ENCODE measurements at places on chromosomes 1 and 21. TPM values are rescaled to one million over a fixed set of nuclear protein-coding genes. Genes with fewer than 3 reads are reported as not detected.

Gene PGLYRP4
- not detected for polyA plus RNA-seq

Gene MTOR
- 40.9 TPM for polyA plus RNA-seq

Gene SHISAL2A
- polyA plus RNA-seq = 1.1 TPM

Gene ADGRL2
- 157 TPM for polyA plus RNA-seq

Gene PTPN7
- polyA plus RNA-seq = 0.89 TPM

Gene TNFAIP8L2
- 1.2 TPM for polyA plus RNA-seq

Gene NUF2
- 27.5 TPM for polyA plus RNA-seq

Gene KIF14
- polyA plus RNA-seq = 6.5 TPM

Gene COL9A2
- 19.0 TPM for polyA plus RNA-seq

Gene DDR2
- polyA plus RNA-seq = 19.5 TPM

Gene PCBP3
- 1.4 TPM for polyA plus RNA-seq

Gene MSH4
- 0.43 TPM for polyA plus RNA-seq

Gene ZNF687
- polyA plus RNA-seq = 21.9 TPM

DNA sequence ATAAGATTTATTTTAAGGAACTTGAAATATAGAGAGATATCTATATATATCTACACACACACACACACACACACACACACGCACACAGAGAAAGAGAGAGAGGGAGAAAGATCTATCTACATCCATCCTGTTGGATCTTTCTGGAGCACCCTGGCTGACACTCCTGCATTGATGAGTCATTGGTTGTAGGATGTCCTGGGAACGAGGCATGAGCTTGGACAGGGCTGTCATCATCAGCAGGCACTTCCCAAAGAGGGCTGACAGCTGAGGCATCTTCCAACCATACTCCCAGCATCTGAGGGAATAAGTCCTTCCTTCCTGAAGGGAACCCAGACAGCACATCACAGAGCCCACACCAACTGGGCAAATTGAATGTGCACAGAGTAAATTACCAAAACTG, 99.1 kb upstream of the ERG start:
- DNase-seq = no peak

GRCh38 chr1:209405183-209405814, 178.2 kb upstream of the CAMK1G start:
- DNase-seq = no peak

GRCh38 chr1:52651904-52652303, 18.9 kb downstream of the SHISAL2A start:
- DNase-seq = no peak

- no peak for DNase-seq
Measured at GRCh38 chr1:172698224-172698623, 39.3 kb downstream of the FASLG start.

DNA sequence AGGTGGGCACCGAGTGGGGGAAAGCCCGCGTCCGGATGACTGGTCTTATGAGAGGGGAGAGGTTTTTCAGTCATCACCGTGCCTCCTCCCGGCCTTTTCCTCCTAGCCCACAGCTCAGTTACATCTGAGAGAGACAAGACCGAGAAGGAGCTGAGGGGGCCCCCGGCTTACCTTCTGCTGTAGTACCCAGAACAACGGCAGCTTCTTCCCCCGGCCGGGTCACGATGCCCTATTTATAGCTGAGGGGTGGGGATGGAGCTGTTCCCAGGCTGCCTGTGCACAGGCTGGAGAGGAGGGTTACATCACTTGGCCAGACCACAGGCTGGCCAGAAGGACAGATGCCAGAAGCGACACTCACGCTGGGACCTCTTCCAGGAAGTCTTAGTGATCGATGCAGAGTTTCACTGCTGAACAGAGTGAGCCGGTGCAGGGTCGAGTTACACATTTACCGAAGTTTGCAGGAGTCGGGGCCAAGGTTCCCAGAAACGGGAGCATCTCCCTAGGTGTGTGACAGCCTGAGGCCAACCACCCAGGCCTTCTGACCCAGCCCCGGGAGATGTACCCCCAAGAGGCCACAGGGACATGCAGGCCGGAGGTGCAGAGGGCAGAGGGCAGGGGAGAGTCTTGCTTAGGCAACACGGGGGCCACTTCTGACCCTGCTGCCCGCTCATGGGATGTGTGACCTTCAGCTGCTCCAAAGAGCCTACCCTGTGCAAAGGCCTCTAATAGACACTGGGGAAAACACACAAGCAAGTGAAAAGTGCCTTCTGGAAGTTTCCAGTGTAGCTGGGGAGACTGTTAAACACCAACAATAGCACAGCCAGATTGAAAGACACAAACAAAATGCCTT, at the start of gene AGT:
Gene AGT, minus strand, starts transcription at position 208 of the 850 bp plus-strand sequence. CDS start 3,299 bp downstream, outside the sequence.
- DNase-seq = no peak

- no peak for DNase-seq
Measured at GRCh38 chr1:89911191-89911991, 83.5 kb upstream of the ZNF326 start.

- no peak for DNase-seq
Measured at GRCh38 chr21:45834026-45834715, 147.4 kb upstream of the COL6A1 start.

- DNase-seq = no peak
Measured at GRCh38 chr1:115400891-115401290, 62.8 kb upstream of the NGF start.

DNA sequence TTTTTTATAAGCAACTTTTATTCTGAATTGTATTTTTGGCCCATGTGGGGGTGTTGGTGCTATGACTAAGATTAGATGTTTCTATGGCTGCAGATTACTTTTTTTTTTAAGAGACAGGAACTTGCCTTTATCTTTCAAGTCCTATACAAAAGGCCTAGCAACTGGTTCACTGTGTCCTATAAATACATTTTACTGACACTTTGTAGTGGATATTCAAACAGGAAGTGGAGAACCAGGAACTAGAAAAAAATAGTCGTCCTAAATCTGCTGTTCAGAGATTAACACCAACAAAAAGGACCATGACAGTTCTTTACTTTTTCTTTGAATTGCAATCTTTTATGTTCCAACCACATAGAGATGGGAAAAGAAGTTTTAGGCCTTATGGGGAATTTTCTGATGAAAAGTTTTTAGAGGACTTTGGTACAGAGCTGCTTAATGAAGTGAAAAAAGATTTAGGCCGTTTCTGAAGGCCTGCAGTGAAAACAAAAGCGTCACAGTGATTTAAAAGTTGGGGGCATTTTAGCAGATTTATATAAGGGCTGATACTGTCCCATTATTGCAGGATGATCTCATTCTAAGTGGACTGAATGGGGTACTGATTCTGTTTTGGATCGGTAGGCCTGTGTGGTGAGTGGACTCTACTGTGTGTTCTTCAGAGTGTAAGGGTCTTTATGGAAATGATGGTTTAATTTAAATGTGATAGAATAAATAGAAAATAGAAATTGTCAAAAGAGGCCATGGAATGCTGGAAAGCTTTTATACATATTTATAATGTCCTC, 136.4 kb upstream of the DEPDC1 start:
- DNase-seq = no peak

DNA sequence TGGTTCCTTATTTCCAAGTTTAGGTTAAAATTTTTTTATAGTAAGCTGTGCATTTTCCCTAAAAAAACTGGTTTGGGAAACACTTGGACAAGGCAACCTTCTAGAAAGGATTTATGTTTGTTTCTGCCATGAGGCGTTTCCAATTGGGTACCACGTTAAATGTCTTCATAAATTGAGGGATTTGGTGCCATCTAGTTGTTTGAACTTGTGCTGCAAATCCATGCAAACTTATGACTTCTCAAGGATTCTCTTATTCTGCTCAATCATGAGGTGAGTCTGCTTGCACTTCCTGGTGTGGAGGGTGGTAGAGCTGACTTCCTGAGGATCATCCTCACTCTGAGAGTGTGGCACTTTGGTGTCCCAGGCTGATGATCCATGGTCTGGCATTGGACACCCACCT, 123.3 kb downstream of the PCNX2 start:
- DNase-seq = no peak

GRCh38 chr1:53448241-53448841, 10.9 kb upstream of the DMRTB1 start:
- DNase-seq = no peak

GRCh38 chr1:179143322-179143721, 61.5 kb downstream of the TOR3A start:
- DNase-seq = no peak

GRCh38 chr1:92933459-92933858, 27.8 kb downstream of the DIPK1A start:
- no peak for DNase-seq

GRCh38 chr1:241823925-241824324, 24.1 kb upstream of the EXO1 start:
- DNase-seq = no peak

GRCh38 chr1:32612189-32612881, 38.0 kb downstream of the ZBTB8OS start:
- peak; percentile 15 for DNase-seq

- no peak for DNase-seq
Measured at GRCh38 chr1:48493041-48493440, 21.0 kb upstream of the SPATA6 start.

DNA sequence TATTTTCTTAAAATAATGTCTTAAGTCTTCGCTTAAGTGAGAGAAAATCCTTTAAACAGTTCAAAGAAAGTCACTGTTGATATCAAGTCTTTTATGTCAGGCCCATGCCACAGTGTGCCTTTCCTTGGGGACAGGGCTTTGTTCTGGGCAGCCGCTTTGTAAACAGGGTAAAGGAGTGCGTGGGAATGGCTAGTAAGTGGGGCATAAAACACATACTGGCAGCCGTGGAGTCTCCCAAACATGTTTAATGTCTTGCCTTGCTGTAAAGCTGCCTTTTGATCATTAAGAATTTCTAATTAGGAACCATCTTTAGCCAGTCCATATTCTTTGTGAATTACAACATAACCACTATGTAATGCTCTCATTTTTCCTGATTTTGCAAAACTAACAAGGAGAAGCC, 99.7 kb downstream of the PHTF1 start:
- DNase-seq = no peak

Data from right renal cortex interstitium (tissue), 3 donors.